ENCODE measurements at places on chromosomes 1 and 21. TPM values are rescaled to one million over a fixed set of nuclear protein-coding genes. Genes with fewer than 3 reads are reported as not detected.

The C2CD2 gene
- total RNA-seq = 8.2 TPM

The PRMT6 gene
- not detected for total RNA-seq

The GUCA2B gene
- not detected for total RNA-seq

The KRTAP20-2 gene
- not detected for total RNA-seq

The CYP4A22 gene
- not detected for total RNA-seq

The MKNK1 gene
- total RNA-seq = 18.2 TPM

All from A549 treated with ZK216348 at 1 μM for 4 hours (cell line).